ENCODE measurements at places on chromosomes 3 and 15. TPM values are rescaled to one million over a fixed set of nuclear protein-coding genes. Genes with fewer than 3 reads are reported as not detected.

GRCh38 chr3:157683668-157684067, 180.5 kb upstream of the VEPH1 start:
- H3K27ac ChIP-seq, result no peak overlapping the region
- no peak for DNase-seq
- no peaks in the 10 kb centered on the region for H3K4me1 ChIP-seq
- H3K4me3 ChIP-seq, result no peak overlapping the region
- no peaks in the 10 kb centered on the region for H3K36me3 ChIP-seq

DNA sequence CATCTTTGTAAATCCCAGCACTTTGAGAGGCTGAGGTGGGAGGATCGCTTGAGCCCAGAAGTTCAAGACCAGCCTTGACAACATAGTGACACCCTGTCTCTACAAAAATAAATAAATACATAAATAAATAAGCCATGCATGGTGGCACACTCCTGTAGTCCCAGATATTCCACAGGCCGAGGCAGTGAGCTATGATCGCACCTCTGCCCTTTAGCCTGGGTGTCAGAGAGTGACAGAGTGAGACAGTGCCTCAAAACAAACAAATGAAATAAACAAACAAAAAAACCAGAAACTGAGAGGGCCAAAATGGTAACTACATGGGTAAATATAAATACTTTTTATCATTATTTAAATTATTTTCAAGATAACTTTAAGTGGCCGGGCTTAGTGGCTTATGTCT, 445.4 kb downstream of the ZIC1 start:
- no peaks in the 10 kb centered on the region for H3K27me3 ChIP-seq
- H3K4me3 ChIP-seq, result no peak overlapping the region
- no peaks in the 10 kb centered on the region for H3K4me1 ChIP-seq
- no peaks in the 10 kb centered on the region for H3K36me3 ChIP-seq
- no peak for DNase-seq
- no peak overlapping the region for H3K27ac ChIP-seq

- H3K27ac ChIP-seq, result no peak overlapping the region
- H3K4me3 ChIP-seq, result peak overlapping the region; percentile 54
- peaks cover 15% of the 10 kb centered on the region for H3K4me1 ChIP-seq
- DNase-seq, result no peak
- no peaks in the 10 kb centered on the region for H3K36me3 ChIP-seq
Measured at GRCh38 chr3:194203482-194204041, 67.6 kb downstream of the HES1 start.

- H3K27me3 ChIP-seq, result no peaks in the 10 kb centered on the region
- DNase-seq, result no peak
- H3K36me3 ChIP-seq, result no peaks in the 10 kb centered on the region
- H3K27ac ChIP-seq, result no peak overlapping the region
Measured at GRCh38 chr15:68389936-68390817, 41.8 kb downstream of the ITGA11 start.

GRCh38 chr3:147422196-147422595, 13.0 kb downstream of the ZIC1 start:
- no peaks in the 10 kb centered on the region for H3K36me3 ChIP-seq
- H3K27me3 ChIP-seq, result no peaks in the 10 kb centered on the region
- H3K4me1 ChIP-seq, result no peaks in the 10 kb centered on the region
- DNase-seq, result no peak

The DUOX1 gene
- 0.14 TPM for total RNA-seq

The INKA1 gene
- not detected for total RNA-seq
